ENCODE measurements at places on chromosomes 16 and 17.

- DNase-seq = no peak
Observed at GRCh38 chr16:1876468-1876867, 4.5 kb upstream of the MEIOB start.

- no peak for DNase-seq
Observed at GRCh38 chr17:55629995-55630394, 92.7 kb downstream of the TMEM100 start.

GRCh38 chr17:43880420-43880991, 26.8 kb downstream of the MPP2 start:
- DNase-seq = peak; percentile 41

- DNase-seq = no peak
Observed at GRCh38 chr17:67221062-67221998, 23.7 kb downstream of the HELZ start.

DNA sequence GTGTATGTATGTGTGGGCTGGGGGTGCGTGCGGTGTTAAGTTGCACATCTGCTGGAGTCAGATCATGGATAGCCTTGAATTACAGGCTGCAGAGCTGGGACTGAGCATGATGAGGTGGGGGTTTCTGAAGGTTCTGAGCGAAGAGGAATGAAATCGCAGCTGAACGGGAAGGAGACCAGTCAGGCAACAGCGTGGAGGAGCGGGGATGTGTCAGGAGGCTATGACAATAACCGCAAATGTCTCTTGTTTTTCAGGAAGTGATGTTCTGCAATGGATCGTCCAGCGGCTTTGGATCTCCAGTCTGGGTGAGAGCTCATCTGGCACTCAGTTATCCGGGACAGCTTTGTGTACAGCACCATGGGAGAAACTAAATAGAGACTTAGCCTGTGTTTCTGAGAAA, 20.9 kb downstream of the RGS9 start:
- DNase-seq = peak; percentile 82

- DNase-seq = no peak
Observed at GRCh38 chr17:36511216-36511615, 23.5 kb downstream of the MYO19 start.

- DNase-seq = no peak
Observed at GRCh38 chr17:44575403-44575802, 18.1 kb downstream of the FZD2 start.

GRCh38 chr16:89170346-89171215, 967 bp upstream of the CDH15 start:
- DNase-seq = no peak

DNA sequence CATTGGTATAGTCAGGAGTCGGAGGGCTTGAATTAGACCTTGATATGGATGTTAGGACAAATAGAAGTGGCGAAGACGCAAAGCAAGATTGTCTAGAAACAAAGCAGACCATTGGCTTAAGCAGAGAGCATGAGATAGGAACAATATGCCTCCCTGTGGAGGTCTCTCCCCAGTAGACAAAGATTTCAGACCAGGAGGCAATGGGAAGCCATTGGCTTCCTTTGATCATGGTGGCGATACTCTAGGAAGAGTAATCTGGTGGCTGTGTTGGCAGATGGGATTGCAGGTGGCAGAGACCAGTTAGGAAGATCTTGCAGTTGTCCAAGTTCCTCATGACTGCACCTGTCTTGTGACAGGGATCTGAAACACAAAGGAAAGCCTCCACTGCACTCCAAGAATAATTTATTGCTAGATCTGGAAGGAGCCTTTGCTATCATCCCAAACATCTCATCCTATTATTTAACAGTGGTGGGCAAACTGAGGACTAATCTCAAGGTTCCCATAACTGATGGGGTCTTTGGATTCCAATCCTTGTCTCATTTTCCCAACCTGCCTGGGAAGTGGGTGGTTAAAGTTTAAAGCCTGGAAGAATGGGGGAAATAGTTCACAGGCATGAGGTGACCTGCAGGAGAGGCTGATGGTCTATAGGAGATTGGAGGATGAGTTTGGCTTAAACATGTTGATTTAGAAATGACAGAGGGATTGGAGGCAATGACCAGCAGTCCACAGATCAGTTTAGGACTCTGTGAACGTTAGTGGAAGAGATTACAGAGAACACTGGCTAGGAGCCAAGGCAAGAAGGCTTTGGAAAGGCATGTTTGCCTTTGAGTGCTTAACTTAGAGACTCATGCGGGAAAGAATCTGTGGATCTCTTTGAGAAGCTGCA, 37.0 kb downstream of the HLF start:
- DNase-seq = no peak

DNA sequence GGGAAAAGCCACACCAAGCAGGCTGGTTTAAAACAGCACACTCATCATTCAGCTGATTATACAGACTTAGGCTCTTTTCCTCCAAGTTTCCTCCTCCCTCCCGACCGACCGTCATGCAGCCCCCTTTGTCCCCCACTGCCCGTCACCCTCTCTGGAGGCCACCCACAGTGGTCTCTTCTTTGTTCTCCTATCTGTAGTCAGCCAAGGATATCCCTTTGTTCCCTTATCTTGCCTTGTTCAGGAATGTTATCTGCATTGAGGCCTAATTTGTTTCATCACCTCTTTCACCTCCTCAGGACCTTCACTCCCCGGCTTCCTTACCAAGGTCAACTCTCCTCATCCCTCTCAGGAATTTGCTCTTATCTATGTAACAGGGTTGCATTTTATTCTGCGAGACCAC, 186.4 kb upstream of the CDH13 start:
- DNase-seq = no peak

GRCh38 chr17:79280866-79281572, 206.4 kb downstream of the ENGASE start:
- no peak for DNase-seq

GRCh38 chr17:36498560-36499300, 12.2 kb downstream of the ZNHIT3 start:
- DNase-seq = no peak

GRCh38 chr16:84742641-84743092, 42.9 kb downstream of the USP10 start:
- DNase-seq = no peak

DNA sequence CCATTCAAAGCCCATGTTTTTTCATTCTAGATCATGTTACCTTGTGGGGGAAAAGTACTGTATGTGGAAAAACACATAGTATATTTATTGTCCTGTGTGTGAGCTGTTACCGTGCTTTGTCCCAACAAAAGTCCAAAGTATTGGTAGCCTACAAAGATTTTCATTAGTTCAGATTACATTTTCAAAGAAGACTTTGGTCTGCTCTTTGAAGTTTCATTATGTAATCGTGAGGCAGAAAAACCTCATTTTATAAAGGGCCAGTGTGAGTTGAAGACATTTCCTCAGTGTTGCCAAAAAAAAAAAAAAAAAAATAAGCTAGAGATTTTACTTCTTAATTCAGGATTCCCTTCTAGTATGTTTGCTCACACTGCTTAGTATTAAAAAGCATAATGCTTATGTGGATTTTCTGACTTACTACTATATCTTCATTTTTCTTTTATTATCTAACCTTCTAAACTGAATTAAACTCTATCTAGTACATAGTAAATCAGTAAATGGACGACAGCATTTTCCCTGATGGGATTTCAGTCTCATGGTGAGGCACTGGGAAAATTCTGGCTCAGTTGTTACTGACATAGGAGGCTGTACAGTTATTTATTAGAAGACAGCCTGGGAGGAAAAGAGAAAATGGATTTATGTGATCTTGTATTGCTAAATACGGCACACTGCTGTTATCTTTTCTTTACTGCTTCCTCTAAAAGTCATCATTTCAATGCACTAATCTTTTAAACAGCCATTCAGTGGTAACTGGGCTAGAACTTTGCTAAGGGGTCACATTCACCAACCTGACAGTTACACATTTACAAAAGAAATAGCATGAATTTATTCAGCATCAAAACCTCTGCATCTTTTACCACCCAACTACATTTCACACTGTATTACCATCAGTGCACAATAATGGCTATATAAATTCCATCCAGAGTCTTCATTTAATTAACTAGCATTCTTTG, 100.6 kb downstream of the STXBP4 start:
- DNase-seq = no peak

DNA sequence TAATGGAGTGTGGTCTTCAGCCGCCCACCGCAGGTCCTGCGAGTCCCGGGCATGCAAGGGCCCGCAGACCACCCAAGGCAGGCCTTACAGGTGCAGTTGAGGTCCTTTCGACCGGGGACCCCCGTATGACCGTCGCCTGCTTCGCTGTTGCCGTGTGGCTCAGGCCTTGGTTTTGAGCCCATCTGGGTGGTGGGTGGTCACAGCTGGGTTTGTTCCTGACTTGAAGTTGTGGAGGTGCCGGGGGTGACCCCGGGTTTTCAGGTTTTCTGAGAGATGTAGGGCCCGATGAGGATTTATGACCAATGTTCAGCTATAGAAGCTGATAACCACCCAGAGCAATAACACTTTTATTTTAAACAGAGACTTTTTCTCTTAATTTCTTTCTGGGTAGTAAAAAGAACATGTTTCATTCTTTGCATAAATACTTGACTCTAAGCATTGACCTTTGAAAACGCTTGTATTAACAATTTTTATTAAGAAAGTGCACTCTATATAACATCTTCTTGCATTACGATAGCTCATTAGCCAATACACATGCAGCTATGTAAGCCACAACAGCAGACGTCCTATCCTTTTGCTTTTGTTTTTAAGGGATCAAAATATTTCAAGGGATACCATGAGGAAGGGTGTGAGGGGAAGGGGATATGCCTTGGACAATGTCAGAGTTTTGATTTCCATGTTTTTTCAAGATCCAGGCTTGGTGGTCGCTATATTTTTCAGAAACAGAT, 1.9 kb downstream of the FOXL1 start:
- DNase-seq = no peak

GRCh38 chr17:47729476-47729875, 3.6 kb upstream of the TBX21 start:
- no peak for DNase-seq

GRCh38 chr16:71590584-71590983, 13.7 kb upstream of the TAT start:
- no peak for DNase-seq

DNA sequence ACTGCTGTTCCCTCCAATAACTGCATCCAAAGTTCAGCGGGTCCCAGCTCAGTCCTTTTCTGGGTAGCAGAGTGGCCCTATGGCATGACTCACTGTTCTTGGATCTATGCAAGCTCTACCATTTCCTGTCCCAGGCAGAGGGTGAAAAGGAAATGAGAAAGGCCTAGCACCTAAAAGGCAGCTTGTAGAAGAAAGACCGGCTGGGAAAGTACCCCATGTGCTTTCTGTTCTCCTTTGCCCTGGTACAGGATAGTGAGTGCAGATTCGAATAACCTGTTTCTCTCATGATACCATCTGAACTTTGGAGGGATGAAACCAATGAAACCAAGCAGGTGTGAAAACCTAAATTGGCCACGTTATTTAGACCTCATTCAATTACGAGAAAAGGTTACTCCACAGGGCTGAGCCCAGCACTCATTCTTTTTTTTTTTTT, 12.7 kb upstream of the HASPIN start:
- DNase-seq = no peak

- DNase-seq = no peak
Observed at GRCh38 chr17:42273474-42274252, 2.5 kb downstream of the STAT5B start.

DNA sequence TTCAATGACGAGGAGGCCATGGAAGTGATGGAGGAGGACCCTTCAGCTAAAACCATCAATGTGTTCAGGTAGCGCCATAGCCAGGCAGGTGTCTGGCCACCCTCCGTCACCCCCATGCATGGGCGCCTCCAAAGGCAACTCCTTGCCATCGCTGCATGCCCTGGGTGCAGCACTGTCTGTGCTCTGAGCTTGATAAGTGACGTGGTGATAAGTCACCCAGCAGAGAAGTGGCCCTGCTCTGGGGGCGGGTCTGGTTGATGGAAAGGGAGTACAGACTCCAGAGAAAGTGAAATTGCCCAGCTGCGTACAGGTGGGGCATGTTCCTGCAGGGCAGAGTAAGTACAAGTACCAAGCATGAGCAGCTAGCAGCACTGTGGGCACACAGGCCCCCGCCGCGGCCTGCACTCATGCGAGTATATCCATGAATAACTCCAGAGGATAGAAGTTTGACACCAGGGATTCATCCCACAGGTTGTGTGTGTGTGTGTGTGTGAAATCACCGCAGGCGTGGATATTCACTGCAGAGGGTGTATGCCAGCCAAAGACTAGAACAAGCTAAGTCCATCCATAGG, 13.1 kb downstream of the DNAI2 start:
- DNase-seq = no peak

- DNase-seq = peak; percentile 93
Observed at GRCh38 chr16:30934827-30935557, 11.6 kb downstream of the FBXL19 start.

- DNase-seq = no peak
Observed at GRCh38 chr17:2059547-2060384, 4.9 kb downstream of the HIC1 start.

- DNase-seq = no peak
Observed at GRCh38 chr17:67116045-67116575, 71.8 kb downstream of the CACNG1 start.

DNA sequence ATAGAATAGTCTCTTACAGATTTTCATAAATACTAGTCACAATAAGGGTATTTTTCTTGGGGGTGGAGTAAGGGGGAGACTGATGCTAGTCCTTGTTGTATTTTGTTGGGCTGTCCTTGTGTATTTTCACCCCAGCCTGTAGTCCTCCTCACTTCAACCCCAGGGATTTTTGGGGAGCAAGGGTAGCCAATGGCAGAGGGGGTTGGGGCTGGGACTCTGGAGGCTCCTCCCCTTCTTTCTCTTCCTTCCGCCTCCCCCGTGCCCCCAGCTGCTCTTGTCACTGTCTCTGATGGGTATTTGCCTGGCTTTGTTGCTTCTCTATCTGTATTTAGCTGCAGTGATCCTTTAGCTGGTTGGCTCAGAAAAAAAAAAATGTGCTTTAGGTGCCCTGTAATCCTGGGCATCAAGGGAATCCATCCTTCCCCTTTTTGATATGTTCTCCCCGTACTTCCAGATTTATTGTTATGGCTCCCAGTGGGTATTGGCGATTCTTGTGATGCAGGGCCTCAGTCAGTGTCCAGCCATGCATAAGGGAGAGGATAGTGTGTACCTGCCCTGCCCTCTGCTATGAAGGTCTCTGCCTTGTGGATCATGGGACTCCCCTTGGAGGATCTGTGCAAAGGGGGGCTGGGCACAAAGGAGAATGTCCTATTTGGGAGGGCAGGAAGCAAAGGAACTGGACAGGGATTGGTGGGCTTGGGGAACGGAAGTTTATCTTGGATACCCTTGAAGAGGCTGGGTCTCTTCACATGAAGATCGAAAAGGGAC, 16.5 kb downstream of the SNF8 start:
- DNase-seq = no peak

GRCh38 chr17:68351395-68351794, 60.1 kb downstream of the ARSG start:
- DNase-seq = peak; percentile 17
